ENCODE measurements at places on chromosomes 5 and 9.

DNA sequence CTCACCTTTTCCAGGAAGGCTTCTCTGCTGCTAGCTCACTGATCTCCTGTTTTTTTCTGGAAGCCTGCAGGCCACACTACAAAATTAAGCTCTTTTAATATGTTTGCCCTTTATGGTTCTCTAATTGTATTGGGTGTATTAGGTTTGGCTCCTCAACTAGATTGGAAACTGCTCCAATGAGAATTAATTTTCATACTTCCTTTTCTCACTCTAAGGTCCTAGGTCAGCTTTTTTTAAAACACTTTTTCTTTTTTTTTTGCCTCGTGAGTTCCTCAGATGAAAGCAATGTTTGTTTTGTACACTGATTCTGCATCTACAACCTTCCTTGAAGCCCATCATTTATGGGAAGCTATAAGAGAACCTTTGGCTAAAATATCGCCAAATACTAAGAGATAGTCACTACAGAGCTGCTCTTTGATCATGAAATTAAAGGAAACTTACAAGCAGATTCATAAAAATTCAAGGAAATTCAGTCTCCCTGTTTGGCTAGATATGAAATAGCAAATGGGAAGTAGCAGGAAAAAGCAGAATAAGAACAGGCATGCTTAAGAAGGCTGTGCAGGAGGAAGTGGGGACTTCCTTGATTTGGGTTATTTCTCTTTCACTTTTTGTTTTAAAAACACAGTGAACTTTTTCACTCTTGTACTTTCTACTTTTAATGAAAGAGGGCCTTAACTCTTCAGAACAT lies 55.2 kb upstream of the FYB1 start:
- DNase-seq, result no peak

DNA sequence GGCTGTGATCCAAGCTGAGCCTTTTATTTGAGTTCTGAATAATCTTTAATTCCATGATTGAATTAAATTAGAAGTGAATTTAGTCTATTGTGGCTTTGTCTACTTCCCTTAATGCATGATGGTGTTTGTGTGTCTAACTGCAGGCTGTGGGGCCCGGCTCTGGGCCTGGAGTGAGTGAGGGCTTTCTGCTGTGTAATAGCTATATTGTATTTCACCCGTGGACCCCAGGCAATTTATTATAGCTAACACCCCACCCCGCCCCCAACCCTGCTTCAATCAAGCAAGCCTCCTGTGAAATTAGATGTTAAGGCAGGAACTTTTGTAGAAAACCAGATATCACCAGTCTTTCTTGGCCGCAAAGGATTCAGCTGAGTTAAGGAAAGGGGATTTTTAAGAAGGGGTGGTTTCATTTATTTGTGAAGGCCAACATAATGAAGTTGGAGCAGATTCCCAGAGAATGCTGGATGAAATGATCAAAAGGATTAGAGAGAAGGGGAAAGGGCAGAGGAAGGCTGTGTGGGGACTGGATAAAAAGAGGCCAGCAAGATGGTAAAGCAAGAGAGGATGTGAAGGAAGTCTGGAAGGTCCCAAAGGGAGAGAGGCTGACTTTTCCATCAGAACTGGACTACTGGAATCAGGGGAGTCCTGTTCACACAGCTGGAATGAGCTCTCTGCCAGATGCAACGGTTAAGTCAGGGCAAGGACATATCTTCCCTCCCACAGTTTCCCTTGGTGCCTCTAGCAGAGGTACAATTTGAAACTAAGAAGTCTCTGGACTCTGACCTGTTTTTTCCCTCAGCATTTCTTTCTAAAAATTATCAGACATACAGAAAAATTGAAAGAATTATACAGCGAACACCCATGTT lies 125.3 kb upstream of the SAP30L start:
- no peak for DNase-seq

- DNase-seq, result no peak
These were observed 59.7 kb downstream of the NIPBL start for GRCh38 chr5:36936309-36936708.

DNA sequence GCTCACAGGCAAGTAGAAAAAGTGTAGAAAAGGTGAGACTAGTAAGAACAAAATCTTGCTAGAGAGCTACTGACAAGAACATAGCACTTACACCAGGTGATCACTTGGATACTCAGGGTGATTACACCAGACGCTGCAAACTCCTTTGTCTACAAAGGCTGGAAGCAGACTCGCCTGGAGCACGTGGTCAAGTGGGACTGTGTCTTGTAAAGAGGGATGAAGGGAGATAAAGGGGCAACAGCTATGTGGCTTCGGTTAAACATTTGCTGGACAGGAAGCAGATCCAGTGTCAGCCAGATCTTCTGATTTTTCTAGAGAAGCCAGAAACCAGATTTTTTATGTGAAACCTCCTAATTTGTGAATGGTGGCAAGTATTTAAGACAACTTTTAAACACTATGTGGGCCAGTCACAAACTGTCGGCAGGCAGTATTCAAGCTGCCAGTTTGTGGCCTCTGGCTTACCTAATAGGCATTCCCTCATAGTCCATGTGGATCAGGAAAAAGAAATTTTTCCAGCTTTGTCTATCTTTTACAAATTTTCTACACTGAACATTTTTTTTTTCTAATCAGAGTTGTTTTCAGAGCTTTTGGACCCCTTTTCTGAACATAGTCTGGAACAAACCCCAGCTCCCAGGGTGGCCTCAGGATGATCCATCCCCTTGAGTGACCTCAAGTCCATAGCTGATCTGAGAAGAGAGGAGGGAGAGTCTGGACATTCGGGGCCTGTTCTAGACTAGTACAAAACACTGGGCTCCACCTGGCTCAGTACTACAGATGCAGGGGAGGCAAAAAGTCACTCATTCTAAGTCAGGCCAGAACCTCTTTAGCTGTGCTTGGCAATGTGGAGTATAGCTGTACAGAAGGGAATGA lies 262.9 kb downstream of the ARRDC3 start:
- no peak for DNase-seq

GRCh38 chr9:29212397-29213387 lies 1639.4 kb upstream of the C9orf72 start:
- peak; percentile 53 for DNase-seq

GRCh38 chr9:122053567-122054350 lies 39.3 kb downstream of the TTLL11 start:
- DNase-seq, result peak; percentile 18

GRCh38 chr5:2291146-2291840 lies 408.6 kb upstream of the IRX4 start:
- no peak for DNase-seq

GRCh38 chr5:118176146-118176545 lies 812.2 kb downstream of the DTWD2 start:
- DNase-seq, result no peak

DNA sequence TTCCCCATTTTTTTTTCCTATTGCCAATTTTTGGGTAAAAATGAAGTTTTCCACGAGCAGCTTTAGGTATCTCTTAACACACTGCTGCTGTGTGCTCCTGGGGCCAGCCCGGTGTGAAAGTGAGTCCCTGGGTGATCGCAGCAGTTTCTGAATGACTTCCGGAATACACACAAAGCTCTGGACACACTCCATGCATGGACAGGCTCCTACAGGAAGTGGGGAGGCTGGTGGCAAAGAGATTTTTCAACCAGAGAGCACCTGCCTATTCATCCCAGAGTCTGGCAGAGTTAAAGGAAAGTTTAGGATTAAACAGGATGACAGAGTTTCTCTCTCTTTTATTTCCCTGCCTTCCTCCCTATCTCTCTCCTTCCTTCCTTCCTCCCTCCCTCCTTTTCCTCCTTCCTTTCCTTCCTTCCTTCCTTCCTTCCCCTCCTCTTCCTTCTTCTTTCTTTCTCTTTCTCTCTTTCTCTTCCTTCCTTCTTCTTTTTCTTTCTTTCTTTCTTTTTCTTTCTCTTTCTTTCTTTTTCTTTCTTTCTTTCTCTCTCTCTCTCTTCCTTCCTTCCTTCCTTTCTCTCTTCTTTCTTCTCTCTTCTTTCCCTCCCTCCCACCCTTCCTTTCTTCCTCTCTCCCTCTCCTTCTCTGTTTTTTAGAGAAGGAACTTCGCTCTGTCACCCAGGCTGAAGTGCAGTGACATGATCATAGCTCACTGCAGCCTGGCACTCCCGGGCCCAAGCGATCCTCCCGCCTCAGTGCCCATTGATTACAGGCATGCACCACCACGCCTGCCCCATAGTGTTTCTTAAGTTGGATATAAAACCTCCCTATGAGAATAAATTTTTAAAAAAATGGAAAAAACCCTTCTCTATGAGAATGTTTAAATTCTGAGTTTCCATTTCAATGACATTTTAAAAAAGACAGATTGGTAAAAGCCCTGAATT lies 38.7 kb upstream of the UBTD2 start:
- no peak for DNase-seq

DNA sequence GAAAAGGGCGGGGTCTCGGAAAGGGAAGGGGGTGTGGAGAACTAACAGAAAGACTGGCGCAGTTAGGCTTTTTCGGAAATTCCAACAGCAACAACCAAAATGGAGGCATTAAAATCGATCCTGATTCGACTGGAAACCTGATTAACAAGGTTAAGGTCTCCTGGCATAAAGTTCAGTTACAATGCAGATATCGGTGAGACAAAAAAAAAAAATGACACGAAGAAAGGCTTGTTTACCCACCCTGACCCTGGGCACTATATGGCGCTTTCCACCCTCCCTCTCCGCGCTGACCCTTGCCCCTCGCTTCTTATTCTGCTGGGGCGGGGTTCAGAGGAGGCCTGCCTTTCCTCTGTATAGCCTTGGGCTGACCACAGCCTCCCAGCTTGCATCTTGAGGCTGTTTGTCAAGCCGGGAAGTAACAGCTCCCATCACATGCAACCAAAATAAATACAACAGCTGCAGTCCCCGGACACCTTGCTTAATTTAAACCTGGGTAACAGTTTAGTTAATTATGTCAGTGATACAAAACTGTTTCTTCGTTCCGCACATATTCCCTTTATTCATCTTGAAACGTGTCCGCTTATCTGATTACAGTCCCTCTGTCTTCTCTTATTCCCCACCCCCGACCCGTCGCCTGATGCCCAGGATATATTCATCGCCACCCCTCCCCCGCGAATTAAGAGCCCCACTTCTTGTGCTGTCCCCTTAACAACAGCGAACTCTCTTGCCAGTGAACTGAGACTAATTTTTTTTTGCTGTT lies 795 bp upstream of the PJA2 start:
- peak; percentile 44 for DNase-seq
